ENCODE measurements at places on chromosomes 13 and 19. TPM values are rescaled to one million over a fixed set of nuclear protein-coding genes. Genes with fewer than 3 reads are reported as not detected.

Gene TFDP1
- total RNA-seq, result 140 TPM

Gene BRME1
- 17.3 TPM for total RNA-seq

Gene CEACAM21
- total RNA-seq, result not detected

Gene ZNF66
- total RNA-seq, result 10.1 TPM

Gene CACNG7
- not detected for total RNA-seq

Gene VSTM1
- not detected for total RNA-seq

Gene KDELR1
- total RNA-seq, result 381 TPM

Gene SERPINE3
- total RNA-seq, result not detected

Gene NFIC
- total RNA-seq, result 5.5 TPM

DNA sequence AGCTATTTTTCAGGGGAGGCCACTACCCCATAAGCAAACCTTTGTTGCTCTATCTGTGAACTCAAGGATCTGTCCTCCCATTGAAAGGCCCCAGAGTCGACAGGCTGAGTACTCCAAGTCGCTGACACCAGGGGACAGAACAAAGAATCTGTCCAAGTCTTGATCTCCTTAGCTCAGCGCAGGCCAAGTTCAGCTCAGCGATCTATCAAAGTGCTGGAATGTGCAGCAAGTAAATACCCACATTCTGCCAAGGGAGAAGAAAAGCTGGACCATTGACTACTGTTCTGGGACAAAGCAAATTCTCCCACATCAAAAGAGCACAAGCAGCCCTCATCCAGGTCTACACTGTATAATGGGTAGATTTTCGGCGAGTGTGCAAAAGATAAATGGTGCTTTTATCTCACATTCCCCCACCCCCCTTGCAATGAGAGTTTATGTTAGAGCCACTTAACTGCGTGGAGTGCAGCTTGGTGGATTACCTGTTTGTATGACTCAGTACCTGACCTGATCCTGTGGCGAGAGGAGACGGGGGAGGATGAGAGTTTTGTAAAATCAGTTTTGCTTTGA is 391.7 kb upstream of the SGCG start:
- H3K27ac ChIP-seq, result peak overlapping the region; percentile 14
- no peaks in the 10 kb centered on the region for H3K36me3 ChIP-seq
- H3K4me3 ChIP-seq, result no peak overlapping the region
- H3K27me3 ChIP-seq, result no peaks in the 10 kb centered on the region
- H3K4me1 ChIP-seq, result peaks cover 44% of the 10 kb centered on the region

DNA sequence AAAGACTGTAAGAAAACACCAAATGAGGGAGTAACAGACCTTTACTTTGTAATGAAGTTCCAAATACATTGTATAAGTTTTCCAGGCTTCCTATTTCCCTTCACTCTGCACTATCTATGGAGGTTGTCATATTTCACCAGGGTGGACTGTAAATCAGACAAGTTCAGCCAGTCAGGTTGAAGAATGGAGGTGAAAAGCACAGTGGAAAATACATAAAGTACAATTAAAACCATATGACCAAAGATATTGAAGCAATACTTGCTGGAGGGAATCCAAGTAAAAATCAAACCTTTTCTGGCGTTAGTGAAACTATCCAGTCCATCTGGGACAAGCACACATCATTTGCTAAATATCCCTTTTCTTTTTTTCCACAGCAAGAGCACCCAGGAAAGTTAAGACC is 3.2 kb downstream of the LHFPL6 start:
- H3K27ac ChIP-seq, result no peak overlapping the region
- no peak overlapping the region for H3K4me3 ChIP-seq
- no peaks in the 10 kb centered on the region for H3K36me3 ChIP-seq
- DNase-seq, result no peak
- 0 out of 2 replicates have a peak, but pooled peaks cover 4% of the 10 kb centered on the region for H3K4me1 ChIP-seq

- H3K36me3 ChIP-seq, result no peaks in the 10 kb centered on the region
- H3K27me3 ChIP-seq, result peaks cover 1% of the 10 kb centered on the region
- H3K4me3 ChIP-seq, result no peak overlapping the region
- DNase-seq, result no peak
- no peak overlapping the region for H3K27ac ChIP-seq
Observed at GRCh38 chr13:29597706-29598105, 2.2 kb upstream of the SLC7A1 start.

DNA sequence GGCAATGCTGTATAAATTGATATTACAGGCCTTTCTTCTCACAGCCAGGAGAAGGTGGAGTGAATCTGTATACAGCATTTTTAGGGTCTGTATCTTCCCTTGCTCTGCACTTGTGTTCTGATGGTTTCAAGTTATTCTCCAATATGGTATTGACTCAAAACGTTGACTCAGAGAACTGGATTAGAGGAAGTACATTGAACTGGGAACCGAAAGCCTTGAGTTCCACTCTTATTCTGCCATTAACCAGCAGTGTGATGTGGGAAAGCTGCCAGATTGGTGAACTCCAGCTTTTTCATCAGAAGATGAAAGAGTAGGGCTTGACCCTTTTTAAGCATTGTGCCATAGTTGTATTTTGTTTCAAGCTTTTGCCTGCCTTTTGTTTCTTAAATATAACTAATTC is 167.7 kb downstream of the SPRY2 start:
- no peaks in the 10 kb centered on the region for H3K27me3 ChIP-seq
- no peak for DNase-seq
- H3K4me1 ChIP-seq, result no peaks in the 10 kb centered on the region

DNA sequence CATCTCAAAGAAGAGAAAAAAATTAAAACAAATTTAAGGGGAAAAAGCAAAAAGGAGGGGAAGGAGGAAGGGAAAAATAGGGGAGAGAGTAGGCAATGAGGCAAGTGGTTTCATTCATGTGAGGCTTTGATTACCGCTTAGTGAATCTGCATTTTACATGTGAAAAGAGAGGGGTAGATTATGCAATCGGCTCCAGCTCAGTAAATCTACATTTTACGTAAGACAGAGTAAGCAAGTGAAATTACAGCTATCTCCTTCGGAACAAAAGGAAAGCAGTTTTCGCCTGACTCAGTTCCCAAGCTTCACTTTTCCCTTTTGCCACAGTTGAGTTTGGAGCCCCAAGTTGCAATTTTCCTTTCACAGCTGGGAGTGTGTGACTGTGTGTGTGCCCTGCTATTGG is 16.0 kb upstream of the OLFM2 start:
- no peak overlapping the region for H3K27ac ChIP-seq
- H3K27me3 ChIP-seq, result no peaks in the 10 kb centered on the region
- no peaks in the 10 kb centered on the region for H3K36me3 ChIP-seq

GRCh38 chr19:9622531-9622930 is 1.5 kb upstream of the ZNF561 start:
- no peak overlapping the region for H3K4me3 ChIP-seq
- no peak overlapping the region for H3K27ac ChIP-seq
- DNase-seq, result no peak

DNA sequence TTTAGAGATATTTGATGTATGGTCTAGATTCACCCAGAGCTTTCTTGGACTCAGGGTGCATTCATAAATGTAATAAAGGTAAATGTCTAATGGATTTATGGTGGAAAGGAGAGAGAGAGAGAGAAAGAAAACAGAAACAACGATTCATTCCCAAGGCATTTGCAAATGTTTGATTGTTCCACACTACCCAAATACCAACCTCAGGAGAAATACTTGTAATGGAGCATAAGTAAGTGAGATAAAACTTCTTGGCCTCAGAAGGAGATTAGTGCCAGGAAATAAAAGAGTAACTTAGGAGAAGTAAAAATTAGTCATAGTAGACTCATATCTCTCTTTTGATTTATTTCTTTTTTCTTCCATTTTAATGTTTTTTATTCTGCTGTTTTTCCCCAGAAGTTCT is 40.6 kb upstream of the DGKH start:
- H3K27me3 ChIP-seq, result no peaks in the 10 kb centered on the region
- no peak for DNase-seq
- H3K4me3 ChIP-seq, result no peak overlapping the region
- no peak overlapping the region for H3K27ac ChIP-seq

DNA sequence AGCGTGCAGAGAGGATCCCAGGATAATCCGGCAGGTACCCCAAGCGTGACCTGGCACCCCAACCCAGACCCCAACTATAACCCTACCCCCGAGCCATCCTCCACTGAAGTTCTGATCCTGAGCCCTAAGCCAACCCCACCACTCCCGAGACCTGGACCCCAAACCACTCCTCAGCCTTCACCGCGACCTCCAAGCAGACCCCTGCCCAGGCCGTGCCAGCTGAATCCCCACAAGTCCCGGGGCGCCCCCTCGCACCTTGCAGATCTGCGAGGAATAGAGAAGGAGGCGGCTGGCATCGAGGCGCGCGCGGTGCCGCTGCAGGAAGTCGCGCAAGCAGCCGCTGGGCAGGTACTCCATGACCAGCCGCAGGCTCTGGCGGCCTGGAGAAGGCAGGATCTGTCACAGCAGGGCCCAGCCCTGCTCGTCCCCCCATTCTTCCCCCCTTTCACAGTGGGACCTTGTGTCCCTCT is 10.1 kb upstream of the INSL3 start:
- no peak overlapping the region for H3K4me3 ChIP-seq
- H3K27me3 ChIP-seq, result no peaks in the 10 kb centered on the region
- no peak for DNase-seq
- H3K4me1 ChIP-seq, result no peaks in the 10 kb centered on the region

DNA sequence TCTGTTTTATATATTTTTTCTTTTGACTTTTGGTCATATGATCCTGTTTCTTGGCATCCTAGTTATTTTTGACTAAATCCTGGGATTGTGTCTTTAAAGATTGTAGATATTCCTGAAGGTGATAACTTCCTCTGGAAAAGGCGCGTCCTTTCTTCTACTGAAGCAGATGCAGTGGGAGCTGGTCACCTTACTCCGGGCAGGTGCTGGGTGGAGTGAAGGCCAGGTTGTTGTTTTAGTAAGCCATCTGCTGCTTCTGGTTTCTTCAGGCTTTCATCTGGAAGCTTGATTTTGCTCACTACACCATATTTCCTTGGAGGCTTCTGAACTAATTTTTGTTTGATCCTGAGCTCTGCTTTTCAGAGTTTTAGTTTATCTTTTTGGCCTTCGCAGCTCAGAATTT is 21.5 kb downstream of the URI1 start:
- no peaks in the 10 kb centered on the region for H3K27me3 ChIP-seq
- H3K27ac ChIP-seq, result no peak overlapping the region
- H3K4me3 ChIP-seq, result no peak overlapping the region
- H3K36me3 ChIP-seq, result no peaks in the 10 kb centered on the region

- DNase-seq, result no peak
- H3K27ac ChIP-seq, result no peak overlapping the region
- peaks cover 31% of the 10 kb centered on the region for H3K4me1 ChIP-seq
- H3K4me3 ChIP-seq, result no peak overlapping the region
Observed at GRCh38 chr19:38306236-38306635, 2.2 kb downstream of the C19orf33 start.

GRCh38 chr13:79491715-79492114 is 10.8 kb downstream of the NDFIP2 start:
- H3K27ac ChIP-seq, result no peak overlapping the region
- no peak overlapping the region for H3K4me3 ChIP-seq
- H3K4me1 ChIP-seq, result peaks cover 19% of the 10 kb centered on the region
- H3K27me3 ChIP-seq, result no peaks in the 10 kb centered on the region
- no peaks in the 10 kb centered on the region for H3K36me3 ChIP-seq
- DNase-seq, result no peak

GRCh38 chr19:52688335-52688734 is 46.5 kb downstream of the ZNF611 start:
- no peak for DNase-seq
- H3K4me3 ChIP-seq, result no peak overlapping the region
- H3K4me1 ChIP-seq, result 0 out of 2 replicates have a peak, but pooled peaks cover 9% of the 10 kb centered on the region
- no peaks in the 10 kb centered on the region for H3K36me3 ChIP-seq

- no peak overlapping the region for H3K4me3 ChIP-seq
- no peaks in the 10 kb centered on the region for H3K36me3 ChIP-seq
- no peaks in the 10 kb centered on the region for H3K27me3 ChIP-seq
- DNase-seq, result no peak
- no peak overlapping the region for H3K27ac ChIP-seq
Observed at GRCh38 chr13:68509734-68510621, 1279.8 kb upstream of the PCDH9 start.

GRCh38 chr13:31051999-31052398 is 109.7 kb downstream of the HSPH1 start:
- H3K36me3 ChIP-seq, result no peaks in the 10 kb centered on the region
- no peak overlapping the region for H3K27ac ChIP-seq
- H3K4me1 ChIP-seq, result no peaks in the 10 kb centered on the region
- peak; percentile 10 for DNase-seq

GRCh38 chr19:18414504-18415177 is 4.6 kb upstream of the SSBP4 start:
- no peaks in the 10 kb centered on the region for H3K27me3 ChIP-seq
- no peak for DNase-seq
- no peak overlapping the region for H3K27ac ChIP-seq

DNA sequence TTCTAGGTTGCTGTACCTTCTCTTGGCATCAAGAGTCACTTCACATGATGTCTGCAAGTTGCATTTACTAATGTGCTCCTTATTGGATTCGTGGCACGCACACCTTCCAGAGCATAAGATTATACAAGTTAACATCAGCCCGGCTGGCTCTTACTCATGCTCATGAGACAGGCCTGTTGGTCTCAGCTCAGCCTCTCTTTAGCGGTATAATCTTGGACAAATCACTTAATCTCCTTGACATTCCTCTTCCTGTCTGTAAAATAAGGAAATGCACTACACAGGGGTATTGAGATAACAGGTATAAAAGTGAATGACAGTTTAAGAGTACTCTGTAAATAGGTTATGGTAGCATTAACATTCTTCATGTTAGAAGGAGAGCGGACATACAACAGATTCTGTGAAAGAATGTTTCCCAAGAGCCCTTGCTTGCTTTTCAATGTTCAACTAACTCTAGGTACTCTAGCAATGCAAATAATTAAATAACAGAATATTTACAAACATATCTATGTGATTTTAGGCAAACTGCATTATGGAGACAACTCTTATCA is 181.1 kb downstream of the FGF14 start:
- no peaks in the 10 kb centered on the region for H3K4me1 ChIP-seq
- no peaks in the 10 kb centered on the region for H3K36me3 ChIP-seq
- no peak for DNase-seq
- H3K4me3 ChIP-seq, result no peak overlapping the region
- no peak overlapping the region for H3K27ac ChIP-seq
- H3K27me3 ChIP-seq, result no peaks in the 10 kb centered on the region

DNA sequence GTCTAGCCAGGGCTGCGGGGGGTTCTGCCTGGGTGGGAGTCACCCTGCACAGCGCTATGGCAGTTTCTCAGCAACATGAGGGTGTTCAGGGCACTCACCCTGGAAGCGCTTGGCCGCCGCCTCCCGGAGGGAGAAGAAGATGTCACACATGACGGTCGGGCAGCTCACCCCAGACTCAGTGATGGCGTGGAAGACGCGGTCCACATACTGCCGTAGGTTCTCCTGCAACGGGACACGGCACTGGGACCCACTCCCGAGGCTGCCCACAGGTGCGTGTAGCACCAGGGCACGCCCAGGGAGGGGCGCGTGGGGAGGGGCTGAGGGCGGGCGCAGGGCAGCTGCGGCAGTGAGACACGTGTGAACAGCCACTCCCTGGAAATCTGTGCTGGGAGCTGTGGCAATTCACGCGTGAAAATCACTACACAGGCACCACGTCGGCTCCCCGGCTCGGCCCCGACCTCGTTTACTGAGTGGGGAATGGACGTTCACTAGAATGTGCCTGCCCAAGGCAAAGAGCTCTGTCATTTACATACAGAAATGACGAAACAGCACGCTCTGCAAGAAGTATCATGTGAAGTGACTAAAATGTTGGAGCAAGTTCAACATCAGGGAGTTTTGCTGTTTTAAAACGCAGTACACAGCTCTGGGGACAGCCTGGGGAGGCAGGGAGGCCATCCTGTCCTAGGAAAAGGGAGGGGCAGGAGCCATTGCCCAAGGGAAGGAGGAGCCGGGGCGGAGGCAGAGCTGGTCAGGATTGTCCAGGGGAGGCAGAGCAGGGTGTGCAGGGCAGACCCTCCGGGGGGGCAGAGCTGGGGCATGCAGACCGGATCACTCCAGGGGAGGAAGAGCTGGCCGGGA is 41.5 kb upstream of the C13orf46 start:
- no peak overlapping the region for H3K27ac ChIP-seq
- H3K27me3 ChIP-seq, result no peaks in the 10 kb centered on the region
- H3K4me3 ChIP-seq, result no peak overlapping the region
- H3K36me3 ChIP-seq, result no peaks in the 10 kb centered on the region
